ENCODE measurements at places on chromosomes 16 and 17. TPM values are rescaled to one million over a fixed set of nuclear protein-coding genes. Genes with fewer than 3 reads are reported as not detected.

The TNK1 gene
- total RNA-seq: 15.0 TPM

The FOXJ1 gene
- 8.7 TPM for total RNA-seq

The SYNGR3 gene
- 72.2 TPM for total RNA-seq

The TNFSF13 gene
- total RNA-seq: 1.5 TPM

The STX1B gene
- 7.2 TPM for total RNA-seq

The PIRT gene
- total RNA-seq: not detected

The DOC2A gene
- total RNA-seq: 10.0 TPM

The PTGES3L gene
- 2.3 TPM for total RNA-seq

DNA sequence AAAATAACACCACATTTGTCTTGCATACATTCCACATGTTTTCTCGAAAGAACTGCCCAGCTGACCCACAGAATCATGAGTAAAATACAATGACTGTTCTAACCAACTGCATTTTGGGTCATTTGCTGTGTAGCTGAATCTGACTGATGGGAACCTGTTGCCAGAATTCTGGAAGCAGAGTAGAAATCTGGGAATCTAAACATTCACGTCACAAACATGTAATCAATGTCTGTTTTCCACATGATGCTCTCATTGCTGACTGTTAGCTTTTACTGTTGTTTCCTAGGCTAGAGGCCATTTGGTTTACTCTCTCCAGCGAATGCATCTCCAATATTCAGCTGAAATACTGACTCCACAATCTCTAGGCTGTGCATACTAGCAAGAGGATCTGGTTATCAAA is 710.1 kb downstream of the KCNJ2 start:
- DNase-seq: no peak
- H3K4me3 ChIP-seq: no peak overlapping the region
- H3K36me3 ChIP-seq: no peaks in the 10 kb centered on the region
- H3K27me3 ChIP-seq: no peaks in the 10 kb centered on the region
- peaks cover 5% of the 10 kb centered on the region for H3K4me1 ChIP-seq

- no peaks in the 10 kb centered on the region for H3K36me3 ChIP-seq
- H3K27ac ChIP-seq: no peak overlapping the region
- H3K4me1 ChIP-seq: 0 out of 2 replicates have a peak, but pooled peaks cover 4% of the 10 kb centered on the region
- no peak for DNase-seq
- no peaks in the 10 kb centered on the region for H3K27me3 ChIP-seq
- H3K4me3 ChIP-seq: no peak overlapping the region
These were observed 6.0 kb downstream of the SCN4A start for GRCh38 chr17:63966646-63967264.

DNA sequence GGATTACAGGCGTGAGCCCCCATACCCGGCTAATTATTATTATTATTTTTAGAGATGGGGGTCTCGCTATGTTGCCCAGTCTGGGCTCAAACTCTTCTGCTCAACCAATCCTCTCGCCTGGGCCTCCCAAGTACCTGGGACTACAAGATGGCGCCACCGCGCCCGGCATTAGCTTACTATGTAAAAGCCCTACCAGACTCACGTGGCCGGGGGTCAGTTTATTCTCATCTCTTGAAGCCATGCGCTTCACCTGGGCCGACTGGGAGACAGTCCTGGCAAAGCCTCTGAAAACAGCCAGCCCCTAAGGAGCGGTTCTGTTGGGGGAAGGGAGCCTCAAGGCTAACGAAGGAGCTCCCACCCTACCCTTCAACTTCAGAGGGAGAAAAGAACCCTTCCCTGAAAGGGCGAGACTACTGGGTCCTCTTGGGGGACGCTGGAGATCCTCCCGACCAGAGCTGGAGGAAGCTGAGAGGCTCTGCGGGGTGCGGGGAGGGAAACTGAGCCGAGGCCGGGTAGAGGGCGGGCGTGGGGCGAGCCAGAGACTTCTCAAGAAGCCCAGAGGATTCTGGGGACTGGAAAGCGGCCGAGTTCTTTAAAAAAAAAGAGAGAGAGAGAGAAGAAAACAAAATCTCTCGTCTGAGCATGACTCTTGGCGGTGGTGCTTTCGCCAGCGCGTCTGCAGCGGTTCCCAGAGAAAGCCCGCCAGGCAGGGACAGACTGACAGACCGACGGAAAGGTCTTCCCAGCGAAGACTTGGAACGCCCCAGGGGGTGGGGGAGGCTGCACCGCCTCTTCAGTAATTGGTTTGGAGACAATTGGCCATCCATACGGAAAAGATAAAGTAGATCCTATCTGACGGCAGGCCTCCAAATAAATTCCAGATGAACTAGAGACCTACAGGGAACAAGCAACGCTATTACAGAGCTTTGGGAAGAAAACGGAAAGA is 5.6 kb upstream of the TUBG2 start:
- H3K36me3 ChIP-seq: no peaks in the 10 kb centered on the region
- 0 out of 2 replicates have a peak, but pooled peaks cover 3% of the 10 kb centered on the region for H3K27me3 ChIP-seq
- peak; percentile 76 for DNase-seq
- H3K4me1 ChIP-seq: 0 out of 2 replicates have a peak, but pooled peaks cover 2% of the 10 kb centered on the region
- peak overlapping the region; percentile 68 for H3K4me3 ChIP-seq
- peak overlapping the region; percentile 84 for H3K27ac ChIP-seq

DNA sequence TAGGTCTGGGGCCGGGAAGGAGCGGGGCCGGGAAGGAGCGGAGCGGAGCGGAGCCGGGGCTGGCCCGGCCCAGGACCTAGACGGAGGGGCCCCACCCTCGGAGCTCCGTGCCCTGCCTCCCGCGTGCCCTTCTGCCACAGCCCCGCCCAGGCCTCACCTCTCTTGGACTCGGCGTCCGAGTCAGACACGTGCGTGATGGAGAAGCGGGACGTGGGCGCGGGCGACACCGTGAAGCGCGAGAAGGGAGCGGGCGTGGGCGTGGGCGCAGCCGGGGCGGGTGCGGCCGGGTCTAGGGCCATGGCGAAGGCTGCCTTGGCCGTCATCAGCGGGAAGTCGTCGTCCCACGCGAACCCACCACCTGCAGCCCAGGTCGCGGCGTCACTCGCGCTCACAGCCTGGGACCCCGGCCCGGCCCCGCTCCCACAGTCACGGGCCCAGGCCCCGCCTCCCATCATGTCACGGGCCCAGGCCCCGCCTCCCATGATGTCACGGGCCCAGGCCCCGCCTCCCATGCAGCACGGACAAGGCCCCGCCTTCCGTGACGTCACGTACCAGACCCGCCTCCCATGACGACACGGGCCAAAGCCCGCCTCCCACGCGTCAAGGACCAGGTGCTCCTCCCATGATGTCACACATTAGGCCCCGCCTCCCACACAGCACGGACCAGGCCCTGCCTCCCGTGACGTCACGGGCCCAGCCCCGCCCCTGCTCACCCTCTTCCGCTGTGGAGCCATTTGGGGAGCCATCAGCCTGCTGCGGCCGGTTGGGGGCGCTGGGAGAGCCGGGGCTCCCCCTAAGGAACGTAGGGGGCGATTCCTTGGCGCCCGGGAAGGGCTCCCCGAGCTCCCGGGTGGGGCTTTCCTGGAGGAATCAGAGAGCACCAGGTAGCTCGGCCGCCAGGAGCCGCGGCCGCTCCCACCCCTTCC is 45.8 kb upstream of the PVALEF start:
- no peak overlapping the region for H3K27ac ChIP-seq
- peak overlapping the region; percentile 58 for H3K4me3 ChIP-seq
- H3K36me3 ChIP-seq: no peaks in the 10 kb centered on the region
- peak; percentile 98 for DNase-seq

GRCh38 chr17:51857052-51857597 is 301.4 kb downstream of the CA10 start:
- no peaks in the 10 kb centered on the region for H3K36me3 ChIP-seq
- no peak overlapping the region for H3K4me3 ChIP-seq
- H3K4me1 ChIP-seq: no peaks in the 10 kb centered on the region
- DNase-seq: peak; percentile 69
- H3K27me3 ChIP-seq: no peaks in the 10 kb centered on the region

DNA sequence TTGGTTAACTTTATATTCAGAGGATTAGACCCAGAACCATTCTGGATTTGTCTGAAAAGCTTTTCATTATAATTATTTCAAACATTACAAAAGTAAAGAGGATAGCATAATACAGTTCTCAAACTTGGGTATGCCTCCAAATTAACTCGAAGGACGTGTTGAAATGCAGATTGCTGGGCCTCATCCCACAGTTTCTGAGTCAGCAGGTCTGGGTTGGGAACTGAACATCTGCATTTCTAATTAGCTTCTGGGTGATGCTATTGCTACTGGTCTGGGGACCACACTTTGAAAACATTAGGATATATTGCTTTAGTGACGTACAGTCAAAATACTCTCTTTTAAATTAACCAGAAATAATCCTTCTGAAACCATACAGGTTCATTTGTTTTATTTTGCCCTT is 10.0 kb downstream of the TPPP3 start:
- H3K27me3 ChIP-seq: no peaks in the 10 kb centered on the region
- no peak for DNase-seq
- no peak overlapping the region for H3K4me3 ChIP-seq
- H3K4me1 ChIP-seq: peaks cover 16% of the 10 kb centered on the region
- H3K36me3 ChIP-seq: no peaks in the 10 kb centered on the region
- no peak overlapping the region for H3K27ac ChIP-seq

- no peak for DNase-seq
- no peak overlapping the region for H3K4me3 ChIP-seq
- H3K27ac ChIP-seq: no peak overlapping the region
- no peaks in the 10 kb centered on the region for H3K27me3 ChIP-seq
These were observed 76.4 kb downstream of the SEC14L1 start for GRCh38 chr17:77217123-77217522.

GRCh38 chr16:4247460-4247784 is 5.5 kb upstream of the SRL start:
- H3K4me1 ChIP-seq: no peaks in the 10 kb centered on the region
- no peaks in the 10 kb centered on the region for H3K27me3 ChIP-seq
- no peak for DNase-seq
- H3K36me3 ChIP-seq: no peaks in the 10 kb centered on the region
- no peak overlapping the region for H3K4me3 ChIP-seq

DNA sequence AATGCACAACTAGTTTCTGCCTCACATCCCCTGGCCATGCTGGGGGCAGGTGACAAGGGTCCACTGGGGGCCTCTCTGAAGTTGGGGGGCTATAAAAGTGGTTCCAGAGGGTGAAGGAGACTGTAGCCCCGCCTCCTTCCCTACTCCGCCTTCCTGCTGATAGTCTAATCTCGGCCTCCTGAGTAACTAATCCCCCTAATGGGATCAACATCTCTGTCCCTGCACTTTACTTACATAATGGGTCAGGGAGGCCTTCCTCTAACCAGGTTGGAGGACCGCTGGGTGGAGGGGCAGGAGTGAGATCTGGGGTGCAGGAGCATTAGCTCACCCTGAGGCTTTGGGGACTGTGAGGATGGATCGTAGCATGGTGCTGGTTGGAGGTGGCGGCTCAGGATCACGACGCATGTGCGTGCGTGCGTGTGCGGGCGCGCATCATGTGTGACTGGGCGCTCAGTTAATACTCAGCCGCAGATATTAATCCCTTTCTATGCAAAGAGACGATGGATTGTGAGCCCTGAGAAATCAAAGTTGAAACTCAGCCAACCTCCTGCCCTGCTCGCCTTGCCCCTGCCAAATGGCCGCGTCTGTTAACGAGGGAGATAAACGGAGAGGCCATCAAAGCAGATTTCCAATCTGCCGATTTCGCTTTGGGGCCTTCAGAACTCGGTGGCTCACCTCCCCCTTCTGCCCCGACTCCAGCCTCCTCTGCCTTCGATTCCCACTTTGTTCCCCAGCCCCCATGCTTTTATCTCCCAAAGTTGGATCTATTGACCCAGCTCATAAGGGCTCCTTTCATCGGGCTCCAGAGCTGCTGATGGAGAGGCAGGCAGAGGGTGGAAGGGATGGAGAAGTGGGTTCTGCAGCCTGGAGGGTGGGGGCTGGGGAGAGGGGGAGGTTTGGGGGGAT is 107.3 kb downstream of the SDK2 start:
- no peak for DNase-seq
- H3K36me3 ChIP-seq: no peaks in the 10 kb centered on the region
- H3K4me3 ChIP-seq: no peak overlapping the region
- H3K27ac ChIP-seq: no peak overlapping the region

- H3K27me3 ChIP-seq: peaks cover 100% of the 10 kb centered on the region
- H3K4me1 ChIP-seq: peaks cover 29% of the 10 kb centered on the region
- no peaks in the 10 kb centered on the region for H3K36me3 ChIP-seq
- H3K27ac ChIP-seq: no peak overlapping the region
- DNase-seq: peak; percentile 63
These were observed 1.2 kb upstream of the FOXF1 start for GRCh38 chr16:86508947-86509758.

- peak overlapping the region; percentile 85 for H3K27ac ChIP-seq
- peak; percentile 75 for DNase-seq
- peaks cover 9% of the 10 kb centered on the region for H3K36me3 ChIP-seq
These were observed 1.1 kb downstream of the VAT1 start for GRCh38 chr17:43020789-43021740.

GRCh38 chr16:13702614-13703013 is 217.3 kb upstream of the ERCC4 start:
- H3K4me3 ChIP-seq: no peak overlapping the region
- H3K36me3 ChIP-seq: no peaks in the 10 kb centered on the region
- H3K4me1 ChIP-seq: no peaks in the 10 kb centered on the region
- no peak for DNase-seq
